Activated CD4-positive, alpha-beta T cell treated with anti-CD3 and anti-CD28 coated beads, Interleukin-2, amount 10 ng/mL, durations not matched to agents 24 days and 14 days (primary cell): ENCODE measurements at places on chromosomes 1 and 21. TPM values are rescaled to one million over a fixed set of nuclear protein-coding genes. Genes with fewer than 3 reads are reported as not detected.

Gene LCA5L
- not detected in 2 replicates for total RNA-seq

Gene MPZL1
- total RNA-seq: 39.3 and 41.8 TPM in 2 replicates

DNA sequence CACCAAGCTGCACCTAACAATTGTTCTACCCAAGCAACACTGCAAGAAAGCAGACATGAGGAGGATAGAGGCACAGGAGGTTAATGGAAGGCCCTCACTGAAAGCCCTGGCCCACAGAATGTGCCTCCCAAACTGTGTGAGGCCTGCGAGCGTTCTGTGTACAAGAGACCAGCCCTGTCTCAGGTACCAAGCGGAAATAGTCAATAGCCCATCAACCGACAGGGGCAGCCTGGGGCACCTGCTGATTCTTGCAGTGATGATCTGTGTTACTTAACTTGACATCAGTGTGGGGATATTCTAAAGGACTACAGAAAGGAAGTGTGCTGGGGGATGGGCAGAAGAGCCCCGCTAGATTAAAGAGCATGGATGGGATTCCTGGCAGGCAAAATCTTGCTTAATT lies 392.4 kb downstream of the KCNH1 start:
- no peaks in the 10 kb centered on the region for H3K4me1 ChIP-seq
- DNase-seq: no peak
- H3K36me3 ChIP-seq: no peaks in the 10 kb centered on the region
- no peak overlapping the region for H3K4me3 ChIP-seq
- no peaks in the 10 kb centered on the region for H3K27me3 ChIP-seq

- H3K4me3 ChIP-seq: peak overlapping the region; percentile 76
- H3K27me3 ChIP-seq: peaks cover 2% of the 10 kb centered on the region
- H3K36me3 ChIP-seq: peaks cover 19% of the 10 kb centered on the region
- no peak for DNase-seq
Measured at GRCh38 chr1:241640867-241641622, 876 bp upstream of the CHML start.

Gene SPATC1L
- 10.8 and 12.0 TPM in 2 replicates for total RNA-seq

- H3K4me3 ChIP-seq: no peak overlapping the region
- no peak overlapping the region for H3K27ac ChIP-seq
- peaks cover 6% of the 10 kb centered on the region for H3K36me3 ChIP-seq
- DNase-seq: no peak
- H3K27me3 ChIP-seq: no peaks in the 10 kb centered on the region
Measured at GRCh38 chr1:77673030-77673429, 9.4 kb downstream of the ZZZ3 start.

- no peak overlapping the region for H3K4me3 ChIP-seq
- no peak overlapping the region for H3K27ac ChIP-seq
- DNase-seq: no peak
Measured at GRCh38 chr1:117613969-117614729, 8.3 kb downstream of the TENT5C start.

DNA sequence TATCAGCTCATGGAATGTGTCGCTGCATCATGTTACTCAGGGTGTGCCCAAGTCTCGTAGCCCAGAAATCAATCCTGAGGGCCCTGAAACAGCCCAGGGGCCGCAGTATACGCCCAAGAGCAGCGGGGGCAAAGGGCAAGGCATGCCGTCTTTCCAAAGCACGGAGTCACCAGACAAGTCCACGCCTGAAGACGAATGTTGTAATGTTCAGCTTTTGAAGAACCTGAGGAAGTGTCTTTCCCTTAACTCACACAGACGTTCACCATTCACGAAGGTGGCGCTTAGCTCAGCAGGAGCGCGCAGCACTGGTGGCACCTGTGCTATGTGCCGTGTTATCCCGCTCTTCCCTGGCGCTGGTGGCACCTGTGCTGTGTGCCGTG lies 18.8 kb upstream of the PWP2 start:
- H3K27ac ChIP-seq: peak overlapping the region; percentile 81
- DNase-seq: peak; percentile 53
- peaks cover 64% of the 10 kb centered on the region for H3K4me1 ChIP-seq
- H3K36me3 ChIP-seq: peaks cover 77% of the 10 kb centered on the region
- no peaks in the 10 kb centered on the region for H3K27me3 ChIP-seq

Gene EFNA1
- total RNA-seq: 0.24 TPM in 1 of 2 replicates, not detected in the other

DNA sequence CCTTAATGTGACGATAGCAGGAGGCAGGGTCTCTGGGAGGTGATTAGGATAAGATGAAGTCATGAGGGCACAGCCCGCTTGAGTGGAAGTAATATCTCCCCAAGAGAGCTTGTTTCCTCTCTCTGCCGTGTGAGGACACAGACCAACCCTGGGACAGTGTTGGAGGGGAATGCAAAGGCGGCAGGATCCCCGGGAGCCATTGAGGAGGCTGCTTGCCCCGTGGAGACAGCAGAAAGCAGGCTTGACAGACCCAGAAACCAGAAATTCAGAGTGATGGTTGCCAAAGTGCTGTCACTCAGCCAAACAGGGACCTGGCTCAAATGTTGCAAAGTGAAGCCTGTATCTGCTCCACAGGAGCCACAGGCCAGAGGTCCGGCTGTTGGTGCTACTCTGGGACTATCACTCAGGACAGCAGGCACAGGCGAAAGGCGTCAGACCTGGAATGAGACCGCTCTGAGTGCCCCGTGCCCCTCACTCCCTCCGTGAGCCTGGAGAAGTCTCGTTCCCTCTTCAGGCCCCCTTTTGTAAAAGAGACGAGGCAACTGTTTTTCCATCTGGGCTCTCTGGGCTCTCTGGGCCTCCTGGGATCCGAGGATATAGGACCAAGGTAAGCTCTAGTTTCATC lies 96.6 kb upstream of the VANGL1 start:
- H3K4me1 ChIP-seq: no peaks in the 10 kb centered on the region
- no peak overlapping the region for H3K27ac ChIP-seq
- H3K27me3 ChIP-seq: no peaks in the 10 kb centered on the region
- DNase-seq: no peak
- no peak overlapping the region for H3K4me3 ChIP-seq
- H3K36me3 ChIP-seq: no peaks in the 10 kb centered on the region

- H3K27ac ChIP-seq: no peak overlapping the region
- H3K36me3 ChIP-seq: no peaks in the 10 kb centered on the region
- peaks cover 4% of the 10 kb centered on the region for H3K27me3 ChIP-seq
- H3K4me1 ChIP-seq: no peaks in the 10 kb centered on the region
Measured at GRCh38 chr1:21594935-21595897, 73.9 kb downstream of the RAP1GAP start.

DNA sequence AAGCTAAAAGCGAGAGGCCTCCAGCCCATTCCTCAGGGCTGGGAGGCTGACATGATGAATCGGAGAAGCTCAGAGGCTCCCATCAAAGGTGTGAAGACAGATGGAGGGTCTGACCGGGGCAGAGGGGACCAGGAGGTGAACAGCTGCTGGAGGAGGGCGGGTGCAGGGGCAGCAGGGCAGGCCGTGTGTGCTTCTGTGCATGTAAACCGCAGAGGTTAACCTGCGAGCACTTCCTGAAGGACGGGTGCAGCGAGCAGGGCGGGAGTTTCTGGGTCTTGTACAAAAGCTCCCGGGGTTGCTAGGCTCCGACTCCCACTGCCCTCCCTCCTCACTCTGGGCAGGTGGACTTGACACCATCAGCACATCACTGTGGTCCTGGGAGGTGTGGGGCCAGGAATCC lies 75.2 kb downstream of the PAX7 start:
- no peak overlapping the region for H3K4me3 ChIP-seq
- H3K27ac ChIP-seq: no peak overlapping the region
- no peak for DNase-seq
- peaks cover 2% of the 10 kb centered on the region for H3K4me1 ChIP-seq
- H3K27me3 ChIP-seq: peaks cover 7% of the 10 kb centered on the region
